ENCODE measurements at places on chromosomes 3 and 15.

- peaks cover 33% of the 10 kb centered on the region for H3K4me1 ChIP-seq
- H3K36me3 ChIP-seq, result no peaks in the 10 kb centered on the region
- no peak overlapping the region for H3K4me3 ChIP-seq
- DNase-seq, result no peak
Observed at GRCh38 chr15:70209499-70209898, 111.8 kb upstream of the TLE3 start.

DNA sequence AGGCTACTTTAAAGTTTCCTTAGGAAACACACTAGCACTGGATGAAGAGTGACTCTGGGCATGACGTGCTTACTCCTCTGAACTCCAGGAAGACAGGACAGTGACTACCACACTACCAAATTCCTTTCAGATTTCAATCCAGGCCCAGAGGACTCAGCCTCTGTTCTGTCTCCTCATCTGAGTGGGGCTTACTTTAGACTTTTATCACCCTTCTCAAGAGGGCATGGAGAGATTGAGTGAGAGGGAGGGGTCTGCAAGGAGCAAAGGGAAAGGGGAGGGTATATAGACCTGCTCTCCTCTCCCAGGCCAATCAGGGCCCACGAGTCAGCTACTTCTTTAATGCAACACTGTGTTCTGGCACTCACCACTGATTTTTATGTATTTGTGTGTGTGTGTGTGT, 29.4 kb upstream of the RSL24D1 start:
- H3K27me3 ChIP-seq, result no peaks in the 10 kb centered on the region
- peaks cover 5% of the 10 kb centered on the region for H3K36me3 ChIP-seq
- H3K4me3 ChIP-seq, result no peak overlapping the region
- no peak for DNase-seq

- no peaks in the 10 kb centered on the region for H3K27me3 ChIP-seq
- no peak overlapping the region for H3K27ac ChIP-seq
- no peaks in the 10 kb centered on the region for H3K36me3 ChIP-seq
- no peak overlapping the region for H3K4me3 ChIP-seq
- peaks cover 20% of the 10 kb centered on the region for H3K4me1 ChIP-seq
Observed at GRCh38 chr15:38610748-38611147, 46.1 kb upstream of the RASGRP1 start.

DNA sequence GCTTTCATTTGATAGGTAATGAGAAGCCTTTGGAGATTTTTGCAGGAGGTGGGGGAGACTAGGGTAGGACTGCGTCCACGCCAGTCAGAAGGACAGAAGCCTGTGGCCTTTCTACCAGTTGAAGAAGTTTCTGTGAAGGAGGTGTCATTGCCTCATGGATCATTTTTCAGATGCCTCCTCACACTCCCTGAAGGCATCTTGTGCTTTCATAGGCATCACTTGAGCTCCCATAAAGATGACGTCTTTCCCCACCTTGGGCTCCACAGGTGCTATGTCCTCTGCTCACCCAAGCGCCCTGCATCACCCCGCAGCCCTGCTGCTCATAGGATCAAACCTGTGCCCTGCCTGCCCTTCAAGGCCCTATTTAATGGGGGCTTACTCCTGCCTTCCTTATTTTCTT, 7.5 kb upstream of the ITGA11 start:
- H3K27ac ChIP-seq, result no peak overlapping the region
- H3K27me3 ChIP-seq, result peaks cover 84% of the 10 kb centered on the region
- no peak for DNase-seq

GRCh38 chr3:133213937-133214336, 175.7 kb downstream of the TMEM108 start:
- no peaks in the 10 kb centered on the region for H3K36me3 ChIP-seq
- peak; percentile 43 for DNase-seq
- peaks cover 9% of the 10 kb centered on the region for H3K4me1 ChIP-seq
- no peaks in the 10 kb centered on the region for H3K27me3 ChIP-seq
- no peak overlapping the region for H3K27ac ChIP-seq
- no peak overlapping the region for H3K4me3 ChIP-seq

DNA sequence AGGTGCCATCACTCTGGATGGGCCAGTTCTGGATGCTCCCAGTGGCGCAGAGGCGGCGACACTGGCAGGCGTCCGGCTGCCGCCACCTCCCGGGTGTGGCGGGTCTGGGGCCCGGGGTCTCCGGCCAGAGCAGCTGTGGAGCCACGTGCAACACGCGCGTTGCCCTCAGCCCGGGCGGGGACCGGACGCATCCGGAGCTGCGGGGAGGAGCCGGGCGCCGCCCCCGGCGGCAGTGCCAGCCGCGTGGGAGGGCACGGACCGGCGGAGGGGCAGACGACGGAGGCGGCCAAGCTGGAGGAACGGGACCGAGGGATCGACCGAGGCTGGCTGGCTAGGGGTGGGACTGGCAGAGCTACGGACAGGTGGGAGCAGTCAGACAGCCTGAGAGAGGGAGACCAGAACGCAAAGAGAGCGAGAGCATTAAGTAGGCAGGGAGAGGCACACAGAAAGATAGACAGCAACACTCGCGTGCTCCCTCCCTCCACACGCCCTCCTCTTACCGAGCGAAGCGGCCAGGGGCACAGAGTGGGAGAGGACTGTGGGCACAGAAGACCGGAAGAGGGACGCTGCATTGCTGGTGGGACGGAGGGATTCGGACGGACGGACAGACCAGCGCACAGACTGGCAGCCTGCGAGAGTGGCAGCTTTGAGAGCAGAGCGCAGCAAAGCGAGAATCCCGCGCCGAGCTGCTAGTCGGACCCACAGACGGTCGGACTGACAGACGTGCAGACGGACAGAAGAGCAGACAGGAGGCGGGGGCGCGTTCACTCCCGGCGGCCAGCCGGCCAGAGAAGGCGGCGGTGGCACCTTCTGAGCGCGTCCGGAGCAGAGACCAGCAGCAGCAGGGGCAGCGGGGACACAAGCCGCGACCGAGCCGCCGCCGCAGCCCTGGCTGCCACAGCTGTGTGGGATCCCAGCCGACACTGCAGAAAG, at the start of gene ARPP21:
ARPP21 (plus strand) TSS at position 272 of the 933 bp plus-strand sequence. CDS start 42,227 bp downstream, outside the sequence.
- peaks cover 21% of the 10 kb centered on the region for H3K4me1 ChIP-seq
- H3K27me3 ChIP-seq, result peaks cover 86% of the 10 kb centered on the region
- H3K36me3 ChIP-seq, result no peaks in the 10 kb centered on the region
- H3K4me3 ChIP-seq, result peak within 1 kb of the TSS; percentile 80

DNA sequence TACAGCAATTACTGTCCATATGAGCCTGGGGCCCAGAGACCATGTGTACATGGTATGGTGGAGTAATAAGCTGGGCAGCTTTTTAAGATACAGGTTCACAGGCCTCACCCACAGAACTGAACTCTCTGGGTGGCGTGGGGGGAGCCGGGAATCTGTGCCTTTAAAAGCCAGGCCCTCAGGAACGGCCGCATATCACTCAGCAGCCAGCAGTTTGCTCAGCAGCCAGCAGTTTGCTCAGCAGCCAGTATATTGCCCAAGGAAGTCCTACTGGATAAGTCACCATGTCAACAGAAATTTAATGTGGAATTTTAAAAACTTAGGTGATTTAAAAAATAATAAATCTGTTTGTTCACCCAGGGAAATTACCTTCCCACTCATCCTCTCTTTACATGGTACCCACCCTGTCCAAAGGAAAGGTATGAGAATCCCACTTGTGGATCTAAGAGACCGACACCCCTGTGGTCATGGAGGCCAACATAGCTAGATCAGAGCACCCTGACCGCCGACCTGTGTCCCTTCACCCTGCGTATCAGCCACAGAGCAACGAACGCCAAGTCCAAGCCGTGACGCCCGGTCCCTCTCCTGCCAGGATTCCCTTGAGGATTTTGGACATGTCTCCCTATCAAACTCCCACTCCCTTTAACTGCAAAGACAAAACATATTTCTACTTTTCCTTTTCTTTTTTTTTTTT, 95.7 kb upstream of the CHRM5 start:
- no peak overlapping the region for H3K4me3 ChIP-seq
- DNase-seq, result no peak
- no peak overlapping the region for H3K27ac ChIP-seq
- peaks cover 15% of the 10 kb centered on the region for H3K4me1 ChIP-seq
- H3K27me3 ChIP-seq, result no peaks in the 10 kb centered on the region
- no peaks in the 10 kb centered on the region for H3K36me3 ChIP-seq

DNA sequence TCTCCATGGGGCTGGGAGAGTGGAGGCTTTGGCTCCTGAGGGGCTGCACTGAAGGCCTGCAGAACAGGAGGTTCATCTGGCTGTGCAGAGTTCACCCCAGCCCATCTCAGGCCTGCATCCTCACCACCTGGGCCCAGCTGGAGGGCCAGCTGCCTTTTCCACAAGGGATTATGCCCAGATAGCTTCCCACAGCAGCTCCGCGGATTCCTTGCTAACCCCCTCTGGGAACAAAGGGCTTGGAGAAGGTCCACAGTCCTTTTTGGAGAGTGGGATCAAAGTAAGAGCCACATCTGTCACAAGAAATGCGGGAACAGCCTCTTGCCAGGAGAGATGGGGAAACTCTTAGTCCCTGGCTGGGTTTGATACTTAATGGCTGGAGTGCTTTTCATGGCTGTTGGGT, 164.7 kb upstream of the RGMA start:
- no peaks in the 10 kb centered on the region for H3K4me1 ChIP-seq
- DNase-seq, result no peak
- peaks cover 38% of the 10 kb centered on the region for H3K27me3 ChIP-seq
- no peaks in the 10 kb centered on the region for H3K36me3 ChIP-seq
- H3K27ac ChIP-seq, result no peak overlapping the region

DNA sequence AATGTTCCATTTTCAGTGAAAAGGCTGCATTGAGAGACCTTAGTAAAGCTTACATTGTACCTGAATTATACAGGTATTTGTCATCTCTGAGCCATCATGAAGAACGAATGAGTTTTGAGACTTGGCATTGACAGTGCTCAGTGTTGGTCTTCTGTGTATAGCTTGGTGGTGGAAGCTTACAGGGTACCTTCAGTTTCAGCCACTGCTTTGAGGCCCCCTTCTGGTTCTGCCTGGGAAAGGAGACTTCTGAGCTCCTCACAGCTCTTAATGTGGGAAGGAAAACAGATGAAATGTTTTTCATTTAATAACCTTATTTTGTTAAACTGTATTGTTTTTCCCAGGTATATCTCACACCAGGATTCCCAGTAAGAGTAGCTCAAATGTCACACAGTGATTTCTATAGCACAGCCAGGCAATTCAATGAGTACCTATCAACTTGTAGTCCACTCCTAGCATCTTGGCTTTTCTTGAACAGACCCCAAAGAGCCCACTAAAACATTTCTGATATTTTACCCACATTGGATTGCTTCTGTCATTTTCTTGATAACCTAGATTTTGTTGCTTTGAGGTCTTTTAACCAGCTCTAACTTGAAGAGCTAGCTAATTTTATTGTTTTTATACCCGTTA, 5.6 kb downstream of the SERPINI1 start:
- no peak overlapping the region for H3K27ac ChIP-seq
- peaks cover 16% of the 10 kb centered on the region for H3K27me3 ChIP-seq
- H3K4me1 ChIP-seq, result peaks cover 7% of the 10 kb centered on the region
- no peak overlapping the region for H3K4me3 ChIP-seq
- no peaks in the 10 kb centered on the region for H3K36me3 ChIP-seq

DNA sequence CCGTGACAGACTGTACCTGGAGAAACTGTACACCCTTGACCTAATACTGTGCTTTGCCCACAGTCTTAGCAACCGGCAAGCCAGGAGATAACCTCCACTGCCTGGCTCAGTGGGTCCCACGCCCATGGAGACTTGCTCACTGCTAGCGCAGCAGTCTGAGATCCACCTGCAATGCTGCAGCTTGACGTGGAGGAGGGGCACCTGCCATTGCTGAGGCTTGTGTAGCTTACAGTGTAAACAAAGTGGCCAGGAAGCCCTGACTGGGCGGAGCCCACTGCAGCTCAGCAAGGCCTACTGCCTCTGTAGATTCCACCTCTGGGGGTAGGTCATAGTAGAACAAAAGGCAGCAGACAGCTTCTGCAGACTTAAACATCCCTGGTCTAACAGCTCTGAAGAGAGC, 189.3 kb downstream of the EDEM1 start:
- H3K36me3 ChIP-seq, result peaks cover 3% of the 10 kb centered on the region
- H3K4me3 ChIP-seq, result no peak overlapping the region
- DNase-seq, result no peak
- no peak overlapping the region for H3K27ac ChIP-seq

DNA sequence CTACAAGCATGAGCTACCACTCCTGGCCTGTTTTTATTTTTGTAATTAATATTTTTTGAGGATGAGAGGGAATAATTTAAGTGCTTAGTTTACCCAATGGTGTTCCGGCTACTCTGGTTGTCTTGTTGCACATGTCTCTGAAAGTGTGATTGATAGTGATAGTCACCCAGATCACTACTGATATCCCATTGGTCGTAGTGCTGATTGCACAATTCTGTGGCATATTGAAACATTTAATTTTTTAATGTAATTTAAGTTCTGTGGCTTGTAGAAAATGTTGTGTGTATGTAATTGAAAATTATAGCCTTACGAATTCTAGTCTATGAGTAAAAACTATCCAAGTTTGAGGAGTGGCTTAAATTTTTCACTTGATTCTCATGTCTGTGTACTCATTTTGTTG, 11.9 kb downstream of the ARIH2 start:
- DNase-seq, result no peak
- H3K36me3 ChIP-seq, result peaks cover 33% of the 10 kb centered on the region
- no peaks in the 10 kb centered on the region for H3K27me3 ChIP-seq
- H3K27ac ChIP-seq, result no peak overlapping the region
- H3K4me3 ChIP-seq, result no peak overlapping the region

DNA sequence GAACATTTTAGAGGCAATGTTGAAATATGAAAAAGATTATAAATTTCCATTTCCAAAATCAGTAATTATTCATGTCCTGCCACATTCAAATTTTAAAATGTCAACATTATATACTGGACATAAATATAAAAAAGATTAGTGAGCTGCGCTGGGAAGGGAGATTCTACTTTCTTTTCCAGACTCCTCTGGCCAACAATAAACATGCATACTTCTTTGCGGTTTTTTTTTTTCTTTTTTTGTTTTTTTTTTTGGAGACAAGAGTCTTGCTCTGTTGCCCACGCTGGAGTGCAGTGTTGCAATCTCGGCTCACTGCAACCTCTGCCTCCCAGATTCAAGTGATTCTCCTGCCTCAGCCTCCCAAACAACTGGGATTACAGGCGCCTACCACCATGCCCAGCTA, 105.5 kb downstream of the ADAM10 start:
- H3K36me3 ChIP-seq, result peaks cover 28% of the 10 kb centered on the region
- H3K27ac ChIP-seq, result no peak overlapping the region
- DNase-seq, result no peak
- no peak overlapping the region for H3K4me3 ChIP-seq
- no peaks in the 10 kb centered on the region for H3K4me1 ChIP-seq

DNA sequence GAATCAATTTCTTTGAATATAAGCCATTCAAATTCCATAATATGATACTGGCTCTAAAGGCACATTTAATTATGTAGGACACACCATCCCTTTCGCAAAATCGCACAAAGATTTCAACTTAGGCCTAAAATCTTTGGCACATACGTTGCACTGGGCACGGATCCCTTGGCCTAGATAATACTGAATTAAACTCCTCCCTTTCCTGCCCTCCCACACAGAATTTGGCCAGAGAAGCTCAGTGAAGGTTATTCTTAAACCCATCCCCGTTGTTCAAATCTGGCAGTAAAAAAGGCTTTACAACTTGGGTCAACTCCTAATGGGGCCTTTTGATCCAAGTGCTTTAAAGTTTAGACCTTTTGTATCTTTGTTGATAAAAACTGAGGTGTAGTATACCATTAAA, 247.2 kb downstream of the PTPRG start:
- no peaks in the 10 kb centered on the region for H3K36me3 ChIP-seq
- H3K27ac ChIP-seq, result no peak overlapping the region
- no peak overlapping the region for H3K4me3 ChIP-seq

GRCh38 chr15:90099868-90100831, 2.1 kb downstream of the IDH2 start:
- peak overlapping the region; percentile 94 for H3K27ac ChIP-seq
- peaks cover 2% of the 10 kb centered on the region for H3K36me3 ChIP-seq
- peaks cover 70% of the 10 kb centered on the region for H3K4me1 ChIP-seq
- peak overlapping the region; percentile 85 for H3K4me3 ChIP-seq
- DNase-seq, result no peak
- no peaks in the 10 kb centered on the region for H3K27me3 ChIP-seq
